Naive thymus-derived CD4-positive, alpha-beta T cell (primary cell): ENCODE measurements at places on chromosomes 11 and 22. TPM values are rescaled to one million over a fixed set of nuclear protein-coding genes. Genes with fewer than 3 reads are reported as not detected.

GRCh38 chr11:117465236-117465997 is 137.8 kb downstream of the CEP164 start:
- no peak for DNase-seq

The DNAJB7 gene
- polyA plus RNA-seq: 0.15 TPM

The KRTAP5-1 gene
- not detected for polyA plus RNA-seq

The DDB1 gene
- 113 TPM for polyA plus RNA-seq
